ENCODE measurements at places on chromosomes 3 and 15. TPM values are rescaled to one million over a fixed set of nuclear protein-coding genes. Genes with fewer than 3 reads are reported as not detected.

DNA sequence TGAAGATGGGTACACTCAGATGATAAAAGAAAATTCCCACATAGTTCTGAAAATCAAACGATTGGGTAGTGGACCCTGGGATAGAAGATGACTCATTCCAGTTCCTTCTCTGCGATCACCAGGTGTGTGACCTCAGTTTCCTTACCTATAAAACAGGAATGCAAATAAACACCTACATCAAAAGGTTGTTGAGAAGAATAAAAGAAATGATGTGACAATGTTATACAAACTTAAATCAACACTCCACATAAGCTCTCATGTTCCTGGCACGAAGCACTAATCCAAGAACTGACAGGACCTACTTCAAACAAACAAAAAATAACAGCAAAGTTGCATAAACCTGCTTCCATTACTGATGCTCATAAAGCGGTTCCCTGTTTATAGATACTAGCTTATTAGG, 69.2 kb downstream of the RORA start:
- no peak for DNase-seq
- no peaks in the 10 kb centered on the region for H3K4me1 ChIP-seq
- H3K27ac ChIP-seq: no peak overlapping the region
- H3K4me3 ChIP-seq: no peak overlapping the region
- H3K27me3 ChIP-seq: peaks cover 9% of the 10 kb centered on the region

DNA sequence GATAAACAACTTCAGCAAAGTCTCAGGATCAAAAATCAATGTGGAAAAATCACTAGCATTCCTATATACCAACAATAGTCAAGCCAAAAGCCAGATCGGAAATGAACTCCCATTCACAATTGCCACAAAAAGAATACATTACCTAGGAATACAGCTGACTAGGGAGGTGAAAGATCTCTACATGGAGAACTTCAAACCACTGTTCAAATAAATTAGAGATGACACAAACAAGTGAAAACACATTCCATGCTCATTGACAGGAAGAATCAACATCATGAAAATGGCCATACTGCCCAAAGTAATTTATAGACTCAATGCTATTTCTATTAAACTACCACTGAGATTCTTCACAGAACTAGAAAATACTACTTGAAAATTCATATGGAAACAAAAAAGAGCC, 94.2 kb upstream of the PSMD6 start:
- H3K4me1 ChIP-seq: no peaks in the 10 kb centered on the region
- H3K27me3 ChIP-seq: no peaks in the 10 kb centered on the region
- H3K4me3 ChIP-seq: no peak overlapping the region
- no peak overlapping the region for H3K27ac ChIP-seq
- no peak for DNase-seq
- H3K36me3 ChIP-seq: peaks cover 12% of the 10 kb centered on the region

The LARP6 gene
- 78.3 TPM for total RNA-seq

The GOLGA8T gene
- total RNA-seq: not detected

DNA sequence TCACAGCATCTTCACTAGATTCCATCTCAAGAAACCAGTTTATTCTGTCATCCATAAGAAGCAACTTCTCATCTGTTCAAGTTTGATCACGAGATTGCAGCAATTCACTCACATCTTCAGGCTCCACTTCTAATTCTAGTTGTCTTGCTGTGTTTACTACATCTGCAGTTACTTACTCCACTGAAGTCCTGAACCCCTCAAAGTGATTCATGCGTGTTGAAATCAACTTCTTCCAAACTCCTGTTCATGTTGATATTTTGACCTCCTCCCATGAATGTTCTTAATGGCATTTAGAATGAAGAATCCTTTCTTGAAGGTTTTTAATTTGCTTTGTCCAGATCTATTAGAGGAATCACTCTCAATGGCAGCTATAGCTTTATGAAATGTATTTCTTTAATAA, 287.6 kb upstream of the TBL1XR1 start:
- H3K36me3 ChIP-seq: no peaks in the 10 kb centered on the region
- H3K27ac ChIP-seq: no peak overlapping the region

DNA sequence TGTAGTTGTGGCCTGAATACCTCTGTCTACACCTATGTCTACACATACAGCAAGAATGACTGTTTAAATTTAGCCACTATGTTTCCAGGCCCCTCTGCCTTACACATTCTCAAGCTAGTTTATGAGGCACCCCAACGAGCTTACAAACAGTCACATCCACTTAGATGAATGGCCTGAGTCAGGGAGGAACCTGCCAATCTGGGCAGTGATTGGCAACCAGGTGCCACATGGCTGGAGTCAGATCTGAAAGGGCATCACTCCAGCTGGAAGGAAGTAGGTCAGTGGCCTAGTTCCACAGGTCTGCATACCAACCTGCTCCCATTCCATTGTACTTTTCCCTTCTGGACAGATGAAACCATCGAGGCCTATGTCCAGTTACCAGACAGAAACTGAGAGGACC, 136.3 kb downstream of the FOXP1 start:
- peaks cover 33% of the 10 kb centered on the region for H3K4me1 ChIP-seq
- no peaks in the 10 kb centered on the region for H3K36me3 ChIP-seq
- H3K27ac ChIP-seq: peak overlapping the region; percentile 31
- DNase-seq: no peak
- no peaks in the 10 kb centered on the region for H3K27me3 ChIP-seq

- no peaks in the 10 kb centered on the region for H3K27me3 ChIP-seq
- no peak for DNase-seq
- H3K4me3 ChIP-seq: no peak overlapping the region
- H3K36me3 ChIP-seq: no peaks in the 10 kb centered on the region
Observed at GRCh38 chr15:91976966-91977365, 123.5 kb downstream of the SLCO3A1 start.

DNA sequence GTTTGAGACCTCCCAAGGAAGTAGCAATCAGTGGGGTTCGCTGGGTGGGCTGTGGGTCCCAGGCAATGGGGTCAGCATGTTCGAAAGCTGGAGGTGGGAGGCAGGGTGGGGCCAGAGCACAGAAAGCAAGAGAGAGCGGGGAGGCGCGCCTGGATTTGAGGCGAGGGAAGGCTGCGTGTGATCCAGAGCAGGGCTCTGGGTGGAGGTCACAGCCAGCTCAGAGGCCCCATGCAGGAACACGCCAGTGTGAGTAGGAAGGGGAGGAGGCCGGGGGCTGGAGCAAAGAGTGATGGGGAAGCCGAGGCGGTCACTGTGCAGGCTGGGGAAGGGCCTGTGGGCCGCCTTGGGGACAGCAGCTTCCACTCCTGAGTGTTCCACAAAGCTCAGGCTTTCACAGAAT, 8.8 kb downstream of the DNAJB8 start:
- H3K27me3 ChIP-seq: peaks cover 60% of the 10 kb centered on the region
- H3K4me1 ChIP-seq: no peaks in the 10 kb centered on the region
- H3K27ac ChIP-seq: no peak overlapping the region
- no peaks in the 10 kb centered on the region for H3K36me3 ChIP-seq
- DNase-seq: no peak

- H3K27ac ChIP-seq: no peak overlapping the region
- H3K4me1 ChIP-seq: peaks cover 18% of the 10 kb centered on the region
- peak; percentile 68 for DNase-seq
- H3K4me3 ChIP-seq: no peak overlapping the region
Observed at GRCh38 chr15:77085297-77085696, 14.4 kb upstream of the TSPAN3 start.

DNA sequence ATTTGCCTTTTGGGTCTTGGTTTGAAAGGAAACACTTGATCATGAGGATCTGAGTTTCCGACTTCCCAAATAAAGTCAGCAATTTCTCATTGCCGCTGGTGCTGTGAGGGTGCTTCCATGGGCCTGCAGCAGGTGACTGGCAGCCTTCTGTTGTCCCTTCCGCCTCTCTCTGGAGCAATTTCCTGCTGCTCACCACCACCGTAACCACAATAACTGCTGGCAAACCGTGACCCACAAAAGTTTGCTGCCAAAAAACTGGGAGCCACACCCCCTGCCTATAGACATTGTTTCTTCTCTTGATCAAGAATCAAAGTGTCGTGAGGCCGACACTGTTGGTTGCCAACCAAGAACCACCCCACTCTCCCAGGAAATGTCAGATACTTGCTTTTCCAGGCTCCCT, 164.0 kb downstream of the NR2F2 start:
- no peak overlapping the region for H3K4me3 ChIP-seq
- H3K27ac ChIP-seq: no peak overlapping the region
- no peaks in the 10 kb centered on the region for H3K36me3 ChIP-seq
- no peaks in the 10 kb centered on the region for H3K27me3 ChIP-seq
- no peaks in the 10 kb centered on the region for H3K4me1 ChIP-seq
- DNase-seq: no peak

DNA sequence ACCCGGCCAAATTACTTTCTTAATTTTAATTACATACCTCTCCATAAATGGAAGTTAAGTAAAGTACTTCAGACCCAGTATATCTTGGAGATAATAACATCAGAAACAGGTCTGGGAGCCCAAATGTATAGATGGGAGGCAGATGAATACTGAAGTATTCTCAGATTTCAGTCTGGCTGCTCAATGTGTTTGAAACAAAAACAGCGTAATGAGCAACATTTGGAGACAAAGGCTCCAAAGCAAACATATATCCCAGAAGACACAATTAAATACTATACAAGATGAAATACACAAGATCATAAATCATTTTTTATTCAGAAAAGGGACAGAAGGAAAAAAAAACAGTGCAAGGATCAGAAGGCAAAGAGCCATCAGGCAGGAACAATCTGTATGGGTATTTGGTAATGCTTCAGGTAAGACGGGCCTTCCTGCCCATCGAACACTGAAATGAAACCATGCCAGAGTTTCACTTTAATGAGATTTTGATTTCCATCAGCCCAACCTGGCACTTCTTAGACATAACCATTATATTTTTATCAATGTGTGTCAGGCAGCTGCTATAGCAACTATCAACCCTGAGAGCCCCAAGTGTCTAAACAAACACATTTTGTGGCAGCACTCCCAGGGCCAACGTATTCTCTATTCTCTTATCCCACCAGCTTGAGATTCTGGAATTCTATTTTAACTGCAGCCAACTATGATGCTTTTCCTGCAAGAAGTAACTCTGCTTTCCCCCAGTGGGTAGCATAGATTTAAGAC, 210.8 kb downstream of the STT3B start:
- no peaks in the 10 kb centered on the region for H3K36me3 ChIP-seq
- peak; percentile 25 for DNase-seq
- H3K27ac ChIP-seq: no peak overlapping the region
- H3K4me3 ChIP-seq: no peak overlapping the region
- no peaks in the 10 kb centered on the region for H3K27me3 ChIP-seq

The CA12 gene
- total RNA-seq: 33.7 TPM

DNA sequence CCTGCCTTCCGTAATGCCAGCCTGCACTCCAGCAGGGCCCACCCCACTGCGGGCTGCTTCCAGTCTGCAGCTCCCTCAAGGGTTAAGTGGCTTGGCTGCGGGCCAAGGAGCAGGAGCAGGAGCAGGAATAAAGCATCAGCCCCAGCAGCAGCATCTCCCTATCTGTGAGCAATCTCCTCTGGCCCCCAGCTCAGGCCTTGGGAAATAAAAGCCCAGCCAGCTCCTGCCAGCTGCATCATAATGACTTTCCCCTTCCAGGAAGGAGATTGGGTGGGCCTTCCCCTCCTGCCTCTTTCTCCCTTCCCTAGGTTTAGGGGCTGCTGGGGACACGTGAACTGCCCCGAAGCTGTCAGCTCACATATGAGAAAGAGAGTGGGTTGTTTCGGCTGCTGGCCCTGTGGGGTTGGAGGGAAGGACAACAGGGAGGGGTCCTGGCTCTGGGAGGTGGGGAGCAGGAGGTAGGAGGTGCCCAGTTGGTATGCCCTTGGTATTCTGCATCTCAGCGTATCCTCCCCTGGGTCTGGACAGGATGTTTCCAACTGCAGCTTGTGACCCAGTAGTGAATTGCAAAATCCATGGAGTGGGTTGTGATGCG, 34.6 kb upstream of the FGD5 start:
- no peak overlapping the region for H3K4me3 ChIP-seq
- no peak overlapping the region for H3K27ac ChIP-seq
- H3K27me3 ChIP-seq: peaks cover 12% of the 10 kb centered on the region
- no peak for DNase-seq
- H3K4me1 ChIP-seq: no peaks in the 10 kb centered on the region
- H3K36me3 ChIP-seq: no peaks in the 10 kb centered on the region

GRCh38 chr3:146250449-146251382, at the start of gene PLSCR4:
PLSCR4 (minus strand) TSS chr3:146251105; CDS start chr3:146222071, 29,034 bp downstream.
- H3K4me1 ChIP-seq: no peaks in the 10 kb centered on the region
- H3K36me3 ChIP-seq: no peaks in the 10 kb centered on the region
- no peaks in the 10 kb centered on the region for H3K27me3 ChIP-seq
- peak within 1 kb of the TSS; percentile 58 for H3K27ac ChIP-seq

GRCh38 chr15:82572986-82573385, 32.7 kb upstream of the RPS17 start:
- H3K27me3 ChIP-seq: 0 out of 2 replicates have a peak, but pooled peaks cover 2% of the 10 kb centered on the region
- peaks cover 8% of the 10 kb centered on the region for H3K4me1 ChIP-seq
- no peak overlapping the region for H3K27ac ChIP-seq
- no peak for DNase-seq
- H3K36me3 ChIP-seq: no peaks in the 10 kb centered on the region

DNA sequence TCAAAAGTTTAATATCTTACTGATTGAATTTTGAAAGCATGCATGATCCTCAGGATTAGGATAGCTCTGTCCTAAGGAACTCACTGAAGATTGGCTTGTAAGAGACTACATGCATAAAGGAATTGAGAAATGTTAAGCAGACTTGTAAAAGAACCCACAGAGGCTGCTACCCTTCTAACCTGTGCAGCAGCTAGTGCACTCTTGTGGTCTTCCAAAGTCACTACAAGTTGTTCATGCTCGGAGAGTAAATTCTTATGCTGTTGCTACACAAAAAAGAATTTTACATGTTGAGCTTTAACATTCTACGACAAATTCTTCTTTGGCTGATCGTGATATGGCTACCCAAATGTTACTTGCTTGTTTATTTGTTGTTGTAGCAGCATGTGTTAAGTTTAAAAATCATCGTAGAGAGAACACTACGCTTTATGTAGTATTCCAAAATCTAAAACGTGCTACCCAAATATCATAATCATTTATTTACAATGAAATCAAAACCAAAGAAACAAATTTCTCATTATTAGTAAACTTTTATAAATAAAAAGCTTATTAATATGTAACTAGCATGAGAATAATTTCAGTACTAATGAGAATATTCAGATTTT, 55.0 kb downstream of the GOLIM4 start:
- no peak overlapping the region for H3K4me3 ChIP-seq
- DNase-seq: peak; percentile 74
- no peaks in the 10 kb centered on the region for H3K4me1 ChIP-seq
- no peak overlapping the region for H3K27ac ChIP-seq
- H3K36me3 ChIP-seq: peaks cover 12% of the 10 kb centered on the region

DNA sequence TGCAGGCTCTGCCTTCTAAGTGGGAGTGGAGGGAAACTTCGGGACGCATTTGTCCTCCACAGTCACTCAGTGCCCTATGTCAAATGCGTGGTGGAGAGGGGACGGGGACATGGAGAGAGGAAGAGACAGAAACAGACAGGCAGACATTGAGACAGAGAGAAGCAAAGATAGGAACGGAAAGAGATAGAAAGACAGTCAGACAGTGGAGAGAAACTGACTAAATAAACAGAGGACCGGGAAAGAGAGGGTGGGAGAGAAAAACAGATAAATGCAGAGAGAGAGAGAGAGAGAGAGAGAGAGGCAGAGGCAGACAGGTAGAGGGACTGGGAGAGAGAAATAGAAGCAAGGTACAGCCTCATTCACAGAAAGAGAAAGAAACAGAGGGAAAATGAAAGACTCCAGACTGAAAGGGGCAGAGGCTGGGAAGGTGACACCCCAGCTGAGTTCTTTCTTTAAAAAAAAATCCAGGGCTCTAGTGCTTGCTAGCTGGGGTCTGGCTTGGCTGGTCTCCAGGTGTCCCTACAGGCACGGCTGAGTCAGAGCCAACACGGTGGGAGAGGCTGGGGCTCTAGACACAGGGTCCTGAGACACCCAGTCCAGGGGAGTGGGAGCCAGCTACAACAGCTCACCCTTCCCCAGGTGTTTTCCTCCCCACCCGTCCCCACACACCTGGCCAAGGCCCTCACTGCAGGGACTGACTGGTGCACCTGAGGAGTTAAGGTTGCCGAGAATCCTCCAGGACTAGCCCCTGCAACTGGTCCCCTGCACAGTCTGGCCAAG, 506.1 kb upstream of the PROK2 start:
- H3K4me1 ChIP-seq: peaks cover 10% of the 10 kb centered on the region
- no peaks in the 10 kb centered on the region for H3K36me3 ChIP-seq
- peaks cover 36% of the 10 kb centered on the region for H3K27me3 ChIP-seq
- no peak overlapping the region for H3K27ac ChIP-seq
